ENCODE measurements at places on chromosomes 11 and 22.
A peak's percentile ranks its signal among the peaks of the same experiment; 100 is the strongest.

DNA sequence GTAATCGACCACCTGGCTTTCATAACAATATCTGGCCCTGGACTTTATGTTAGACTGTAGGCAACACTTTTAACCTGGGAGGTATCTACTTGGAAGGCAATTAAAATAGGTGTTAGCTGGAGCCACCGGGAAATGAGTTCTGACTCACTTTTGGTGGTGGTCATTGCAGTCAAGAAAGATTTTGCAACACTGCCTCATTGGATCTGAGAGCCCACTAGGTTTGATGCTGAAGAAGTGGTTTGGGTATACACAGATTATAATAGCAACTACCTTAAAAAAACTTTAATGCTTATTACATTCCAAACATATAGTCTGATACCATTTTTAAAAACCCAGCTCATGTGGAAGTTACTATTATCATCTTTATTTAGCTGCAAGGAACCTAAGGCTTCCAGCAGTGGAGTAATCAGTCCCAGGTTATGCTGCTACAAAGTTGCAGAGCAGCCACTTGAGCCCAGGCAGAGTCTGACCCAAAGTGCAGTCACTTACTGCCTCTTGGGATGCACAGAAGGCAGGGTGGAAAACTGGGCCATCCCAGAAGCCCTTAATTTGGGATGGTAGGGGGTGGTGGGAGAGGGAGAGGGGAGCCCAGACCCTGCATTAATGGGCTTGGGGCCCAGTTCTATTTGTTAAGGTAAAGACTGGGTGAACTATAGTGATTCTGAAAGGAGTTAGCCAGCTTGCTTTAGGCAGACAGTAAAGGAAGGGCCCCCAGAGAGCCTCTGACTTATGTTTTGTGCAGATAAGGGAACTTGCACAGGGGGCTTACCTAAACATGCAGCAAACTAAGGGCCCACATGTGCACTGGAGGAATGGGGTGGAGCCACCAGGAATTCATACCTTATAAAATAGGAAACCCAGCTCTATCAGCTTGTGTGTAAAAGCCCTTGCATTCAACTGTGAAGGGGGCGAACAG lies 149.4 kb downstream of the SNX19 start:
- no peak for DNase-seq

DNA sequence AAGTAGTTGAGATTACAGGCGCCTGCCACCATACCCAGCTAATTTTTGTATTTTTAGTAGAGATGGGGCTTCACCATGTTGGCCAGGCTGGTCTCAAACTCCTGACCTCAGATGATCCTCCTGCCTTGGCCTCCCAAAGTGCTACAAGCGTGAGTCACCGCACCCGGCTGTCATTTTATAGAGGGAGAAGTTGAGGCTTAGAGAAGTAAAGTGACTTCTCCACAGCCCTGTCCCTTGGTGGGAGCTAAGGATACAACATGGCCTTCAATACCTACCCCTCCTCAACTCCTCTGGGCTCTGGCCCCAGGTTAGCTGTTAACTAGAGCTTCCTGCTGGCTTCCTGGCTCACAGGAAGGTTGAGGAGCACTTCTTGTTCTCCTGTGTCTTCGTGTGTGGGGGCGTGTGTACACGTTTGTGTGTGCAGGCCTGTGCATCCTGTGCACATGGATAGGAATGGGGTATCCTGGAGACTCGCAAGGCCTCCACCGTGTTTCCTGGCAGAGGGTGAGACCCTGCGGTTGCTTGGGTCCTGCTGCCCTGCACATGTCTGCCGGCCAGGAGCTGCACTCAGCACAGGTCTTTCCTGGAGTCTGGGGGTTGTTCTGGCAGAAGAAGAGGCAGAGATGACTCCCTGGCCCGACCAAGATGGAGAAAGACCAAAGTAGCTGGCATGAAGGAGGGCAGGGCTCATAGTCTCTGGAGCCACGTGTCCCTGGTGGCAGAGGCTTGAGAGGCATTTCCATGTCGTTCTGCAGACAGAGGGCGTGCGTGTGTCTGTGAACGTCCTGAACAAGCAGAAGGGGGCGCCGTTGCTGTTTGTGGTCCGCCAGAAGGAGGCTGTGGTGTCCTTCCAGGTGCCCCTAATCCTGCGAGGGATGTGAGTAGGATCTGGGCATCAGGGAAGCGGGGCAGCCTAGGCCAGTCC lies 2.4 kb downstream of the SIDT2 start:
- peak; percentile 81 for DNase-seq

DNA sequence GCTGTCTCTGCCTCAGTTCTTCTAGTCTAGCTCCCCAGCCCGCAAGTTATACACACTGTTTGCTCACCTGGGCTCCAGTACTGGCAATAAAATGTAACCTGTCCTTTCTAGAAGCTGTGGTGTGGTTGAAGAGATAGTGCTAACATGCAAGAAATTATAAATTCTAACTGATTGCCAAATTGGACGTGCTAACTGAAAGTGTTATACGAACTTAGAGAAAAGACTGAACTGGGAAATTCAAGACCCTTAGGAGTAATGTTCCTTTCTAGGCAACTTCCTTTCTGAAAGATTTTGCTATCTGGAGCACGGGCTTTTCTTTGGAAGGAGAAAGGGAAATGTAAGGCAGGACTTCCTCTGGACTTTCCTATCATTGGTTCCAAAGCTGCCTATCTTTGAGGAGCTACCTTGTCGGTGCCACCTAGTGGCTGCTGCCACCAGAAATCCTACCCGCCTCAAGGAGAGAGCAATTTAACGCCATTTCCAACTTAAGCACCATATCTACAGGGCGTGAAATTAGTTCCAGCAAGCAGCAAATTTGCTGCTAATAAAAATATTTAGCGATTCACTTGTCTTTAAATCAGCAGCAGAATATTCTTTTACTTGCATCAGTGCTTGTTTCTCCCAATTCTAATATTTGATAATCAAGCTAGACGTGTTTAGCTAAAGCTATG lies 12.7 kb upstream of the TMEM218 start:
- DNase-seq: peak; percentile 67

DNA sequence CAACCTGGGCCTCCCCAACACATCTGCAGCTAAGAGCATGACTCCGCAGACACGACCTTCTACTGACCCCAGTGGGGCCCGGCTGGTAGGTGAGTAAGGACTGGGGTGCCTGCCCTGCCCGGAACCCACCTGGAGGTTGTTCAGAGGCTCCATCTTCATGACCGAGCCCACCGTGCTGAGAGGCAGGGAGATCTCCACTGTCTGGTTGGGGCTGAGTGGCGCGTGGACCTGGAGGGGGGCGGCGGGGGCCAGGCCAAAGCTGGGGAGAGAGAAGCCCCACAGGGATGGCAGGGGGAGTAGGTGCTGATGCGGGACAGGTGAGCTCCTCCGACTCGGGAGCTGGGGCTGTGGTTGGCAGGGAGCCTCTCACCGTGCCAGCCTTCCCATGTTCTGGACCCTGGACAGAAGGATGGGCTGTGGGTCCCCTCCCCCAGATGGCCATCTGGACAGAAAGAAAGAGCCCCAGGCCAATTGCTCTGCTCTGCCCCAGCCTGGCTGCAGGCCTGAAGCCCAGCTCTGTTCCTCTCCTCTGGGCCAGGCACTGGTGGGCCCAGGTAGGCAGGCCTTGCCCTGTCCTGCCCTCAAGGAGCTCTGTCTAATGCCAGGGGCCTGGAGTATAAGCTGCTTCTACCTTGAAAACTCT lies 16.3 kb upstream of the RASL10A start:
- DNase-seq: no peak

DNA sequence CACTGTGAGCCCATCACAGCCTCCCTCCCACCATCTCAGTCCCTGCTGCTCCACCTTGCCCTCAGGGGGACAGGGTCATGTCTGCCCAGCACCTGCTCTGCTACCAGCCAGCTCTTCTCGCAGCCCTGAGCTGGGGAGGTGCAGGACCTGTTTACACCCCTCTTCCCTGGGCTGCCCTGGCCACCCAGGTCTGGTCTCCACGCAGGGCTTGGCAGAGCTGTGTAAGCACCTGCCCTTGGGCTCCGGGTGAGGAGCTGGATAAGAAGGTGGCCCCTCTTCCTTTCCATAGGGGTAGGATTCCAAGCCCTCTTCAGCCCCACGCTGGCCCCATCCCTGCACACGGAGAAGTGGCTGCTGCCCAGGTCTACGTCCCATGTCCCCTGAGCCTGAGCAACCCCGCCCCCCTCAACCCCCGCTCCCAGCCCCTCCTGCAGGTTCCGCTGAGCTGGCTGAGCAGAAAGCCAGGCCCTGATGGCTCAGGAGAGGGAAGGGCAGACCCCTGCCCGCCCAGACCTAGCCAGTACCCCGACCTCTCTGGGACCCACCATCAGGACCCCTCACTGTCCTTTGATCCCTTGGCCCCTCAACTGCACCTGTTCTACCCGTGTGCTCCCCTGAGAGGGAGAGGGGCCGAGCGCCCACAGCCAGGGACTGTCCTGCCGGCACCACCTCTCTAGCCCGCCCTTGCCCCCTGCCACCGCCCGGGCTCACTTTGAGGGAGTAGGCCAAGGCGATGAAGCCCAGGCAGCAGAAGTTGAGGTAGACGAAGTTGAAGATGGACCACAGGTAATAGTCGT lies 3.2 kb downstream of the IFITM10 start:
- DNase-seq: no peak

DNA sequence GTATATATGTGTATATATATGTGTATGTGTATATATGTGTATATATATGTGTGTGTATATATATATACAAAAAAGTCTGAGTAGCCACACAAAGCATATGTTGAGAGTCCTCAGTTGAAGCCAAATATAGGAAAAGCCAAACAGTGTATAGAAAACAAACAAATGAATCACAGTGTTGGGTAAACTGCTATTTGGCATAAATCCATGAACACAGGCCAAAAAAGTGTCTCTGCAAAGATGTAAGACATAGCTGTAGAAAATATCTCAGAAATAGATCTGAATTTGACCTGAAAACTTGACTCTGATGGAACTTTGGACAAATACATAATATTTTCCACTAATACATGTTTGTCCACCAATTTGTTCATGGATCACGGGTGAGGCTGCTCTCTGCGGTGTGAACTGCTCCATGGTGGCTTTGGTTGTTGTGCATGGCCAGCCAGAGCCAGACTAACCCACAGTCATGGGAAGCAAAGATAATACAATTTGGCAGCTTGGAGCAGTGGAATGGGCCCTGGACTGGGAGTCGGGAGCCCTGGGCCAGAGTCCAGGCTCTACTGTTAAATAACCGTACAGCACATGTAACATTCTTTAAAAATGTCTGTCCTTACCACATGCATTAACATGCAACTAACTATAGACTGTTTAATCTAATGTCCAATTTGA lies 76.9 kb upstream of the EED start:
- DNase-seq: no peak
